ENCODE measurements at places on chromosomes 11 and 22.

- DNase-seq, result no peak
These were observed 7.1 kb downstream of the ACAD8 start for GRCh38 chr11:134260503-134260902.

GRCh38 chr11:126267650-126268049, 1.0 kb downstream of the SRPRA start:
- no peak for DNase-seq

- DNase-seq, result no peak
These were observed 152.3 kb upstream of the SEZ6L start for GRCh38 chr22:26016916-26017315.

DNA sequence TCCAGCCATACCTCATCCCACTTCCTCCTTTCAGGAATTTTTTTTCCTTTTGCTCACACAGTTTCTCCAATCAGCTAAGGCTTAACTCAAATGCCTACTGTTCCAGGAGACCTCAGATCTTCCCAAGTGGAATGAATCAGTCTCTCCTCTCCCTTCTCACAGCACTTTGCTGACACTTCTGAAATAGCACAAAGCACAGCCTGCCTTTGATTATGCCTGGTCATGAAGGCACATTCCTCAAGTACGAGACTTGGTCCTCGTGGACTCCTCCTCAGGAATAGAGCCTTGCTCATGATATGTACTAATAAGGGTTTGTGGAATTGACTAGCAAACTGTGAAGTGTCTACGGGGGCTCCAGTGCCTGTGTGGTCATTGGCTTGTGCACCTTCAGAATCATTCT, 176.7 kb upstream of the TENM4 start:
- DNase-seq, result no peak

DNA sequence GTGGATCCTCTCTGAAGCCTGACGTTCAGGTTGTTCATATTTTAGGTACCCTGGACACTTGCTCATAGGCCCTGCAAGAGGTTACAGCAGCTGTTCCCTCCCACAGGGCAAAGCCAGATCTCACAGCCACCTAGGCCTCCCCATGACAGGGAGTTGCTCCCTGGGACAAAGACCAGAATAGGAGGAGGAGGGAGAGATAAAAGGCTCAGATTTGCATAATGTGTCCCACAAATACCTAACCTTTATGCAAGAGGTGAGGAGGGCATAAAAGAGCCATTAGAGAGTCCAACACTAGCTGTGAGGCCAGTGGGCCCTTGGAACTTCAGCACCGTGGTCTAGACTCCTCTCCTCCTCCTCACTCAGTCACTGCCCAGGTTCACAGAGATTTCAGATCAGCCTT, 33.8 kb downstream of the ZNF280B start:
- DNase-seq, result no peak

DNA sequence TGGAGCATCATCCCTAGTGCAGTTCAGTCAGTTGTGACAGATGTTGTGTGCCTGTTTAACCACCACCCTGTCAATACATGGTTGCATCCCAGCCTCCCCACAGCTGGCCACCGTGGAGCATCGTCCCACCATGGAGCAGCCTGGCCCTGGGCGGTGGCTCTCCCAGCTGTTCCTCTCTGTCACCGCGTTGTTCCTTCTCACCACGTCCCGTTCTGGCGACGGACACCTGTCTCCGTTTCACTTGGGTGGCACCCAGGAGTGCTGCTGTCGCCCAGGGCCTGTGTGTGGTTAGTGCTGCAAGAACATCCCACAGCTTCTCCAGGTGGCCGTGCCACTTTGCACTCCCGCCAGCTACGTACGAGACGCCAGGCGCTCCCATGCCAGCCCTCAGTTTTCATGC, 26.5 kb downstream of the MUC6 start:
- no peak for DNase-seq

DNA sequence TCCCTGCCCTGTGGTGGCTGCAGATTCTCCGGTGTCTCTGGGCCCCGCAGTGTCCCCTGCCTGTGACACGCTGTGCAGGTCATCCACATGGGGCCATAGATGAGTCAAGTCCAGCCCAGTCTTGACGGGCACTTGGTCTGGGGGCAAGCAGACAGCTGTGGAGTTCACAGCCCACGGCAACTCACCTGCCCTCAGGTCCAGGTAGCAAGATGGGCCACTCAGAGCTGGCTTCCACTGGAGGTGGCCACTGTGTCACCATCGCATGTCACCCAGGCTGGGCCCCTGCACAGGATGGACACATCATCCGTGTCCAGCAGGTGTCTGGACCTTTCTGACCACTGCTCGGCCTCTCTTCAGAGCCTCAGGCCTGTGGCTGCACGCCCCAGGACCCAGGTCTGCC, 109.9 kb downstream of the CACNA1I start:
- no peak for DNase-seq

DNA sequence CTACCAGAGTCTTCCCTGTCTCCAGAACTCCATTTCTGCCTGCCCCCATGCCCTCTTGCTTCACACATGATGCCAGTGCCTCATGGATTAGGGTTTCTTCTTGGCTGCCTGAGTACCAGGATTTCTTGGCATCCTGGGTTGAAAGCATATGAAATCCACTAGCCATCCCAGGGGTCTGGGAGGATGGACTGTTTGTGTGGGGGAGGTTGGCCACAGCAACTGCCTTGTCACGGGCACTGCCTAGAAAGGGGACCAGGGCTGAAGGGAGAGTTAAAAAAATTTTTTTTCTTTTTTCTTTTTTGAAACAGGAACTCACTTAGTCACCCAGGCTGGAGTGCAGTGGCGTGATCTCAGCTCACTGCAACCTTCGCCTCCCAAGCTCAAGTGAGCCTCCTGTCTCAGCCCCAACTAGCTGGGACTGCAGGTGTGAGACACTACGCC, 4.2 kb downstream of the USP35 start:
- DNase-seq, result no peak

GRCh38 chr11:9787260-9787659, 123.4 kb downstream of the SWAP70 start:
- no peak for DNase-seq

GRCh38 chr11:62546244-62546928, at the start of gene AHNAK:
Gene AHNAK (minus strand): TSS chr11:62546806. CDS start chr11:62536098, 10,708 bp downstream.
- no peak for DNase-seq

GRCh38 chr11:122330279-122330965, 214.4 kb upstream of the BLID start:
- DNase-seq, result no peak

DNA sequence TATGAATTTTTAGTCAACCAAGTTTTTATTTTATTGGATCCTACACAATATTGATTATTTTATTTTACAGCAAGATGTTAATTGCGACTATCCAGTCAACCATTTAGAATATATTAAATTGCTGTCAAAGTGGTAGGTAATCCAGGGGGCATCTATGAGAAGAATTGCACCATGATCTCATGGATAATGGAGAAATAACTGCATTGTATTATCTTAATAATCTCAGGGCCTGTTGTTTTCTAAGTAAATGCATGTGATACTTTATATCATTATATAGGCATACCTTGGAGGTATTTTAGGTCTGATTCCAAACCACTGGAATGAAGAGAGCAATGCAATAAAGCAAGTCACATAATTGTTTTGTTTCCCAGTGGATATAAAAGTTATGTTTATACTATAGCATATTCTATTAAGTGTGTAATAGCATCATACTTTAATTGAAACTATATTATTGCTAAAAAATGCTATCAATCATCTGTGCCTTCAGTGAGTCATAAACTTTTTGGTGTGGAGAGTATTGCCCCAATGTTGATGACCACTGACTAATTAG, 595.4 kb upstream of the CHORDC1 start:
- no peak for DNase-seq

DNA sequence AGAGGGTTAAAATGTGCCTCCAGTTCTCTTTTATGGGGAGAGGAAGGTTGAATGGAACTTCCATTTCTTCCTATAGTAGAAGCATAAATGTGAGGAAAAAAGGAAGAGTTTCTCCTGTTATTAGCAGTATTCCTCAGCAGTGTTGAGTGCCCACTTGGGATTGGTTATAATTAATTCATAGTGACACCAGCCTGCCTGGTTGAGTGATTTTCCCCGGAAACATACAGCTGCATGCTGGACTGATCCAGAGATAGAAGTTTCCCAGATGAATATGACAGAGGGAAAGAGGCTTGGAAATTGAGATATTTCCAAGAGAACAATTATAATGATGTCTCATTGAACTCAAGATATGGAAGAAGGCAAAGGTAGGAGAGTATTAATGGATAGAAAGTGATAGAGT, 28.3 kb downstream of the RAB39A start:
- no peak for DNase-seq

- no peak for DNase-seq
These were observed 52.8 kb downstream of the MYH9 start for GRCh38 chr22:36334821-36335603.

GRCh38 chr11:34855021-34855753, 61.0 kb downstream of the APIP start:
- no peak for DNase-seq

DNA sequence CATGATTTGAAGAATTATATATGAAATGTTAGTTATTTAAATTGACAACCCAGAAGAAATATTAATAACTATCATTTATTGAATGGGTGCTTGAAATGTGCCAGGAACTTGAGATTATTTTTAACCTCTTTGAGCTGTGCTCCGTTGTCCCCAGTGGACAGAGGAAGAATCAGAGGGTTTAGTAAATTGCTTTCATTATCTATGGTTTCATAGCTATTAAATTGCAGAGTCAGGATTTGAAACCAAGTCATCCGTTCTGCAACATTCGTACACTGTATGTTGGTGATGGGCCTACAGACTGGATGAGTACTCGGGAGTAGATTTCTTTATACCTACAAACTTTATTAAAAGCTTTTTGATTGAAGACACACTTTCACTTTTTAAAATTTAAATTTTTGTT, 4.9 kb downstream of the HSD17B12 start:
- DNase-seq, result no peak

GRCh38 chr11:129013737-129014475, 71.2 kb upstream of the TP53AIP1 start:
- DNase-seq, result no peak

DNA sequence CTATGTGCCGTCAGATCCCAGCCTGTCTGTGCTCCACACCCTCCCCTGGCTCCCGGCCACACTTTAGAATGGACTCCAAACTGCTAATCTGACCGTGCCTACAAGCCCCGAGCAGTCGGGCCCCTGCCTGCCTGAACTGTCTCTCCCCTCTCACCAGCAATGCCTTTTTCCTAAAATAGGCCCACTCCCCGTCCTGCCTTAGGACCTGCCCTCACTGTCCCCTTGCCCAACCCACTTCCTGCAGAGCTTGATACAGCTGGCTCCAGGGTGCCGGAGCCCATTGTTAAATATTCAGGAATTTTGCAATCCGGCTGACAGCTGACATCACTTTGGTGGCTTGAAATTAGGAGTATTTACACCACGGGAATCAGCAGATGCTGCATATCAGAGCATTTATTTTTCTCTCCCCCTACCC, 21.4 kb downstream of the MN1 start:
- no peak for DNase-seq

DNA sequence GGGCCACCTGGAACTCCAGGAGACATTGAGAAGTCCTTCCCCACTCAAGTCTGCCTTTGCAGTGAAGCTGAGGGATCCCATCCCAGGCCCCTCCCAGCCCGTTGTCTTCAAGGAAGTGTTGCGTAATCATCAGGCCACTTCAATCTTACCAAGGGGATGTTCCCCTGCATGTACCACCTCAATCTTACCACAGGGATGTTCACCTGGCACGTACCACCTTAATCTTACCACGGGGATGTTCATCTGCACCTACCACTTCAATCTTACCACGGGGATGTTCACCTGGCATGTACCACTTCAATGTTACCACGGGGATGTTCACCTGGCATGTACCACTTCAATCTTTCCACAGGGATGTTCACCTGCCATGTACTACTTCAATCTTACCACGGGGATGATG, 108.0 kb upstream of the SYN3 start:
- DNase-seq, result no peak

DNA sequence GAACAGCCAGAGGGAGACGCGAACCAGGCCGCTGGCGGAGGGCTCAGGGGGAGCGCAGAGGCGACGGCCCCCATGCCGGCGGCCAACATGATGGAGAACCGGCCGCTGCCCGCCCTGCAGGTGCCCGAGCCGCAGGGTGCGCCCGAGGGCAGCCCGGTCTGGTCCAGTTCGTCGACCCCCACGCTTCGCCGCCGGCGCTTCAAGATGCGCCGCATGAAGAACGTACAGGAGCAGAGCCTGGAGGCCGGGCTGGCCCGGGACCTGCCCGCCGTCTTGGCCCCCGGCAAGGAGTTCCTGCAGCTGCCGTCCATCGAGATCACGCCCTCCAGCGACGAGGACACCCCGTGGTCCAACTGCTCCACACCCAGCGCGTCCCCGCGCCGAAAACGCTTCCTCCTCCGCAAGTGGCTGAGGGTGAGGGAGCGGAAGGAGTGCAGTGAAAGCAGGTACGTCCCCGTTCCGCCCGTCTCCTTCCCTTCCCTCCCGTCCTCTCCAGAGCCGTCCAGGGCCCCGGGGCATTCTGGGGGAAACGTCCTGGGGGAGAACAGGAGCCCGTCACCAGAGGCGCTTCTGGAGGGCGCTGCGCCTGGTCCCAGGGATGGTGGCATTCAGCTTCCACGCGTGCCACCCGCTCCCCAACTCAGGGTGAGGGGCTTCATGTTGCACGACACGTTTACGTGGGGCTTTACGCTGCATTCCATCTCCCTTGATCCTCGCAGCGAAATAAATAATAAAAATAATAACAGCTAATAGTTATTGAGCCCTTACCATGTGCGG, 840 bp downstream of the GRAMD1B start:
- DNase-seq, result no peak

DNA sequence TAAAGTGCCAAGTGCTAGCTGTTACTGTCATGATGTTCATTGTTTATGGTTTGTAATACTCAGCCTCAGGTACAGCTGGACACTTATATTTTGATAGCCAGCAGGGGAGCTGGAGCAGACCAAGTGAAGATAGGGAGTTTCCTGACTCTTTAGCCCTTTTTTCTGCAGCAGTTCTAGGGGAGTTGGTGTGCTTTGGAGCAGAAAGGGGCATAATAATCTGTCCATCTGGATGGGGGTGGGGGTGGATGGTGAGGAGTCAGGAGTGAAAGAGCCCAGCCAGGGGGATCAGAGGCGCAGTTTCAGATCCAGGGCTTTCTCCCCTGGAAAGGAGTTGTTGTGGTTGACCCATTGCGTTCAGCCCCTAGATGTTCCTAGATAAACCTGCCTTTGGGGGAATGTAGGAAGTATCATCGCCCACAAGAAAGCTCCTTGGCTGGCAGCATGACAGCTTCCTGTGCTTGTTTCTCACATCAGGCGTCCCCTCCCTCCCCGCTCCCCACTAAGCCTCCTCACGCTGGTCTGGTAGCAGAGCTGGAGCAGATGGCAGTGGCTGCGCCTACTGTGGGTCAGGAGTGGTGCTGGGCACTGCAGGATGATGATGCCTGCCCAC, 41.9 kb downstream of the MED15 start:
- no peak for DNase-seq

DNA sequence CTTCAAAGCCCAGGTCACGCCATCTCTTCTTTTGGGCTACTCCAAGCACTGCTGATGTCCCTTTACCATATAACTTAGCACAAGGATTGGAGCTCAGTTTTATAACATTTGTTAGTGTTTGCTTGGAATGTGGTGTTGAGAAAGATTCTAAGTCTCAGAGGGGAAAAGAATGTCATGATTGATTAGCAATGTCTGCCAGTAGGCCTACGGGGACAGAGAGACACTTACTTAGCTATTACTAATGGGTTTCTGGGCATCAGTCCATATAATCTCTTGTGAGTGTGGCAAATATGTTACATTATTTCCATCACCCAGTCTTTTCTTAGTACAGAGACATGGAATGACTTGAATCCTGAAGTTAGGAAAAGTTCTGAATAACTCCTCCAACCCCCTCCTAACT, 75.4 kb upstream of the FSHB start:
- no peak for DNase-seq

GRCh38 chr22:36762687-36763260, 13.1 kb downstream of the IFT27 start:
- no peak for DNase-seq

Data from stimulated activated CD8-positive, alpha-beta memory T cell treated with anti-CD3 and anti-CD28 coated beads, Interleukin-4, amount 100 ng/mL, for 4 hours (primary cell).